Fibroblast of skin of right quadriceps (primary cell): ENCODE measurements at places on chromosomes 4 and X.

- DNase-seq: no peak
Observed at GRCh38 chr4:41880840-41881831, 54.1 kb upstream of the TMEM33 start.

DNA sequence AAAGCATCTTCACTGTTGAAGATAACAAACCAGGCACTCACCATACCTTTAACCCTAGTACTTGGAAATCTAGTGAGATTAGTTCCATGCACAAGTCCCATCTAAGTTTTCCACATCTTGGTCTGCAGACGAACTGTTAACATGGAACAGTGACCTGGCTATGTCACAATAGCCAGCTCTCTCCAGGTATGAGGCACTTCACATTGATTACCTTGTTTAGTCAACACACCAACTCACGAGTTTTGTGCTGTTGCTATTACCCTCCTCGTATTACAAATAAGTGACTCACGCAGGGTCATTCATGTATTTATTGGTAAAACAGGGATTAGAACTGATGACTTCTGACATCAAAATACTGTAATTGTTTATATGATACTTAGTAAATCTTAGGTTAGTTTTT lies 36.4 kb upstream of the FRAS1 start:
- DNase-seq: no peak

GRCh38 chr4:184849185-184849584 lies 23.4 kb upstream of the ACSL1 start:
- no peak for DNase-seq

GRCh38 chrX:140710710-140711109 lies 1.2 kb downstream of the LINC00632 start:
- peak; percentile 58 for DNase-seq

DNA sequence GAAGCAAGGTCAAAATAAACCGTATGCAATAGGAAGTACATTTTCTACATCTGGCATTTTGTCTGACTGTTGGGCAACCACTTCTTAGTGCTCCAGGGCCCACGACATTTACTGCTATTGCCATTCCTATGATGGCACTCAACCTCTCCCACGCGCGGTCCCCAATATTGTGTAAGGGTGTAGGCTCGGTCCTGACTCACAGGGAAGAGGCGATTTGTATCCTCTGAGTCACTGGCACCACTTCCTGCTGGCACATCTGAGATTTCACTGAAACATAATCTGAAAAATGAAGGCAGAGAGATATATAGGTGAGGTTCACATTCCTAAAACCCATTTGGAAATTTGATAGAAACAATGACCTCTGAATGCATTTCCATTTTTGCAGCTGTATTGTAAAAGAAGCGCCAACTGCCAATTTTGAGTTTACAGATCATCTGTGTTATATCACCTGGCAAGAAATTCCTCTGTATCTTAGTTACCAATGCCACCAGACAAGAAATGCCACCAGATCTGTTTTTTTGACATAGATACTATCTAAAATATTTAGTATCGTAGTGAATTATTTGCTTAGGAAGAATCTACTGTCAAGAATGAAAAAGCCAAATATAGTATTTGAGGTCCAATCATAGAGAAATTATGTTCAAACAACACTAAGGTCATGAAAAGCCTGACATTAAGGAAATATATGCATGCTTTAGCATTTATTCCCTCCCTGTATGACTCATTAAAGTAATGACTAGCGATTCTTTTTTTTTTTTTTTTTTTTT lies 9.8 kb downstream of the EREG start:
- peak; percentile 66 for DNase-seq

GRCh38 chrX:19886883-19887531 lies 393 bp downstream of the SH3KBP1 start:
- DNase-seq: no peak

DNA sequence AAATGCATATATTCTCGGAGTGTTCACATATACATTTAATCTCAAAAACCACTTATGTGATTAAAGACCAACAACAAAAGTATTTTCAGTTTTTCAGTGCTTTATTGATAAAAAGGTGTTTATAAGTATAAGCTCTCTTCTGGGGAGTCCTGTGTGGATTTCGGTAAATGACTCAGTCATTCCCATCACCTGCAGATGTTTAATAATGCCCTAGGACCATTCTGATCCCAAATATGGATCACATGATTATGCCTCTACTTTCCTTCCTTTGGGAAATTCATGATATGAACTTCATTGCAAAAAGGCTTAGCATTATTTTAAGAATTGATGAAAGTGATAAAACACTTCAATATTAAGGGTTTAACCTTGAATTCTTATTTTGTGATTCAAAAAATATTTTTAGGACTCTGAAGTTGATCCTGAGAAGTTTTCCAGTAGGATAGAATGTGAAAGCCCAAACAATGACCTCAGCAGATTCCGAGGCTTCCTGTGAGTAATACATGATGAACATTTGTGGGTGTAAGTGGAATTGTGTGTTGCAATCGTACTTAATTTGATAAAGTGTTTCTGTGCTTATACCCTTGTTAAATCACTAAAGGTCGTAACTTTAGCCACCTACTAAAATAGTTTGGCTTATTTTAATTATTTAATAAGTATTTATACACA lies 40.2 kb downstream of the ATP10D start:
- DNase-seq: peak; percentile 97

DNA sequence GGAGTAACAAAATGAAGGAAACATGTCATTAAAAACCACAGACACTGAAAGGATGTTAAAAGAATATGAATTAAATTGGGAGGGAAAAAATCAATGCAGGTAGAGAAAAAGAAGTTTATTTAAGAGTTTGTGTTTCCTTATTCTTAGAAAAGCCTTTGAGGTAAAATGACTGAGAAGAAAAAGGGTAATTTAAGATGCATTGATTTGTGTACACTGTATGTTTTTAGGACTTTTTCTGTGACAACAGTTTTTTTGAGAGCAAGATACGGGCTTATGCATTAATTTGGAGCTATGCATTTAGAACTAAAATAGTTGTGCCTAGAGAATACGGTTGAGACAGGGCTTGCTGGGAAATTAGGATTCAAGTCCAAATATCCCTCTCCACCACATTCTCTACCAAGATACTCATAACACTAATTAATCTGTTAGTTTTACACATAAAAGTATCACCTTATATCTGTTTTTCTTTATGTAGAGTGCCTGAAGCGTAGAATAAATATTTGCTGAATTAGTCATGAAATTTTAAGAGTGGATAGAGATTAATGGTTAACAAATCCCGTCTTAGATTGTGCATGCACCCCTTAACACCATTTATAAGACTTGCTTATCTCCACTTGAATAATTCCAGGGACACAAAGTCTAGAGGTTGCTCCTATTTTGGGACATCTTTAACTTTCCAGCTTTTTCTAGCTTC lies 232.5 kb downstream of the PCDH7 start:
- no peak for DNase-seq

DNA sequence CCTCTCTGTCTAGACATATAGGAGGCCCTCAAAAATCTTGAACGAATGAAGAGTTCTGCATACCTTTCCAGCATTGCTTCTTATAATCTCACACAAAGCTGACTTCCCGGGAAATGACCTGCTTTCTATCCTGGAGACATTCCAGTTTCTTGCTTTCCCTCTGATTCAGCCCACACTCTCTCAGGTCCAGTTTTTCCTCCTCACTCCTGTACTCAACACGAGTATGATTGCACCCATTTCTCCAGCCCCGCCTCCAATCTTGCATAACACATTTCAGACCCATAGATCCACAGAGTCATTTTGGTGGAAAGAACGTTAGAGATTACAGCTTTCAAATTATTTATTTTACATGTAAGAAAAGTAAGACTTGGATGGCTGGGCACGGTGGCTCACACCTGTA lies 127.5 kb upstream of the TLR3 start:
- DNase-seq: no peak

GRCh38 chr4:95507147-95507546 lies 41.6 kb downstream of the UNC5C start:
- DNase-seq: peak; percentile 7
